ENCODE measurements at places on chromosomes 12 and 14.

GRCh38 chr14:57392830-57393229 lies 2.4 kb downstream of the NAA30 start:
- DNase-seq, result no peak

- DNase-seq, result no peak
These were observed 58.0 kb upstream of the PARP11 start for GRCh38 chr12:3931206-3931605.

DNA sequence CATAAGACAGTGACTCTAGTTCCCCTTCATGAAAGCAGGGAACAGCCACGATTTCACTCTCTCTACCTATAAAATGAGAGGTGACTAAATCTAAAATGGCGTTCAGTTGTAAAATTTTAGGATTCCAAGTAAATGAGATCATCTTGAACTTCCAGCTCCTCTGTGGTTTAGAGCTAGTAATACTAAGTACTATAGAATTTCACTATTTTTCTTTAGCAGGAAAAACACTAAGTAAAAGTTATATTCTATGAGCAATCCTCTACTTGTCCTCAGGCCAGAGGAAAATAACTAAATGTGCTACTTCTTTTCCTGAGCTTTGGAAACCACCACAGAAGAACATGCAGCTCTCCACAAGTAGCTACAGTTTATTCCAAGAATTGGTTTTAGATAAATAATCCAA lies 55.6 kb downstream of the NIN start:
- peak; percentile 93 for DNase-seq

DNA sequence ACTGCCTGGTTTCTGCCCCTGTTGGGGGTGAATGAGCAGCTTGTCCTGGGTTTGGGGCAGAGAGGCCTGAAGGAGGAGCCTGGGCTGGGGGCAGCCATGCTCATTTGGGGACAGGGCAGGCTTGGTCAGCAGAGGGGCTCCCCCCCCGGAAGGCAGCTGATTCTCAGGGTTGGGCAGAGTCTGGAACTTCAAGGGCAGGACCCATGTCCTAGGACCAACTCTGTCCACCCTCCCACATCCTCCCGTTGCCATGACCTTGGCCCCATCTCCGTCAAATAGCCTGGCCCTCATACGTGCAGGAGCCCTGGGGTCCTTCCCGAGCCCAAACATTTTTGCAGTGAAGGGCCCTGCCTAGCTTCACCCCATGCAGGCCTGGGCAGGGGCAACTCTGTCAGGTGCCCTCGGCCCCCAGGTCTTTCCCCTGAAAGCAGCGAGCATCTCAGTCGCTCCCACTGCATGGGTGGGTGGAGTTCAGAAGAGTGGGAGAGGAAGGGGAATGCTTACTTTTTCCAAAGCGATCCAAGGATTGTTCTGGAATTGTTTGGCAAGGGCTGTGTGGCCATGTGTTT lies 32.6 kb downstream of the TNFAIP2 start:
- DNase-seq, result no peak

DNA sequence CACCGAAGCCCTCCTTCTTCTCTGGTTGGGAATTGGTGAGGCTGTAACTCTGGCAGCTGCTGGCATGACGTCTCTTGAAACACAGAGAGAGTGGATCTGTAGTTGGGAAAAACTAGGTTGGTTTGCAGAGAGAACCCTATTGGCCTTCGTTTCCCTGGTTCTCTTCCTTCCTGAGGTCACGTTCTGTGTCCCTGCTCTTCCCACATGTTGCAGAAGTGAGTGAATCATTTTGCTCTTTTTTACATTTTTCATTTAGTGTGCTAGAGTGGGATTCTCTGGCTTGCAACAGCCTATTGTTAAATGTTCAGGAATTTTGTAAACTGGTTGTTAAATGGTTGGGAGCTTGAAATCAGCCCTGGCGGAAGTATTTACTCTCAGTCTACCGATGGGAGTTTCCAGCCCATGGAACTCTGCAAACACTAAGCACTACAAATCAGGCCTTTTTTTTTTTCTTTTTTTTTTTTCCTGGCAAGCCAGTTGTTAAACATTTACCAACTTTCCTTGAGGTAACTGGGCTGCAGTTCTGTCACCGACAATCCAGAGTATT lies 26.8 kb upstream of the CKAP4 start:
- no peak for DNase-seq

DNA sequence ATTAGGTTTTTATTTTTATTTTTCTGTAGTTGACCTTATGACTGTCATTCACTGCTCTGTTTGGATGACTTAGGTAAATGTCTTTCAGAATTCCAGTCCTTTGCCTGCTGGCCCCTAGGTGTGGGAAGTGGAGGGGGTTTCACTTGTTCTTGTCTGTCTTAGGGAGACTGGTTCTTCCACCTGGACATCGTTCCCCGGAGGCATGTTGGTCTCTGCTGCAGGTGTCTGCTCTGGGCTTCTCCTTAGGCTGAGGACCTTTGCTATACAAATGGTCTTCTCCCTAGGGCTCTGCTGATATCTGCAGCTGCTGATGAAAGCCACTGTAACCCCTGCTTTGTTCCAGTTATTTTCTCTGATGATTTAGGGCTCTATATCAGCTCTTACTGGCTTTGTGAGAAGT lies 97.1 kb downstream of the OTOGL start:
- no peak for DNase-seq

DNA sequence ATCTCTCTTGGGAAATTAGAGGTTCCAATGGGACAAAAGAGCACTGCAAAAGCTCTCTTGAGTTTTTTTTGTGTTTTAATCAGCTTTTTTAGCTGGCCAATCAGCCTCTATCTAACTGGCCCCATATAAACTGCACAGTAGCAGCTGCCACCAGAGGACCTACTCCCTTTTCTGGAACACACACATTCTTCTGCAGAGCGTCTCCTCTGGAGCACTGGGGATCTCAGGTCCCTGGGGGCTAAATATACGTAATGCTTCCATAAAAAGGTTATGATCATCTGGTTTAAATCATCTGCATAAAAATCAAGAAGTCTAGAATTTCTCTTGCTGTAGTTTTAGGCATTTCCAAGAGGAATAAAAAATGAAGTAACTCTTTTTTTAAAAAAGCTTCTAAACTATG lies 32.3 kb downstream of the TSPAN8 start:
- no peak for DNase-seq

- DNase-seq, result no peak
These were observed 75.8 kb downstream of the FRMD6 start for GRCh38 chr14:51727526-51727925.

DNA sequence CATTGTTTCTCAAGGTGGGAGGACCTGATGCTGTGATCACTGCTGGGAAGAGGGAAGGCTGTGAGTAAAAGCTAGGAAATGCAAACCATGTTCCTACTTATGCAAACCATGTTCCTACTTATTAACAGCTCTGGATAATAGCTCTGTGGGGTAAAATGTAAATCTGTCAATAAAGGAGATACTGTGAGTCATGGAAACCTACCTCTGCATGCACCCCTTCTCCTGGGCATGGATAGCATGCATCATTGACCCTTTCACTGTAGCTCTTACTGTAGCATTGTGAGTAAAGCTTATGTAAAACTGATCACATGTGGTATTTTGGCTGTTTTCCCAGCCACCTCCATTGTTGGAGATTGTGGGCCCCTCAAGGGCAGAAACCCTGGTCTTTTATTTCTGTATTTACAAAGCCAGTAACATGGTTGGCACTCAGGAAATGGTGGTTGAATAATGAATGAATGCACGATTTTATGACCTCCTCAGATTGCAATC lies 253.7 kb downstream of the GRIN2B start:
- no peak for DNase-seq

DNA sequence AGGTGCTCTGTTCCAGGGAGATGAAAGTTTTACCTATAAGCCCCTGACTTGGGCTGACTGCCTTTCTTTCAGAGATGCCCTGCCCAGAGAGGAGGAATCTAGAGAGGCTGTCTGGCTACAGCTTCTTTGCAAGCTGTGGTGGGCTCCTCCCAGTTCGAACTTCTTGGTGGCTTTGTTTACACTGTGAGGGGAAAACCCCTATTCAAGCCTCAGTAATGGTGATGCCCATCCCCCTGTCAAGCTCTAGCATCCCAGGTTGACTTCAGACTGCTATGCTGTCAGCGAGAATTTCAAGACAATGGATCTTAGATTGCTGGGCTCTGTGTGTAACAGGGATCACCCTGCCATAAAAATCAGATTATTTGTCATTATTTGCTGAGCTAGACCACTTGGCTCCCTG lies 377.6 kb downstream of the FLRT2 start:
- DNase-seq, result no peak

DNA sequence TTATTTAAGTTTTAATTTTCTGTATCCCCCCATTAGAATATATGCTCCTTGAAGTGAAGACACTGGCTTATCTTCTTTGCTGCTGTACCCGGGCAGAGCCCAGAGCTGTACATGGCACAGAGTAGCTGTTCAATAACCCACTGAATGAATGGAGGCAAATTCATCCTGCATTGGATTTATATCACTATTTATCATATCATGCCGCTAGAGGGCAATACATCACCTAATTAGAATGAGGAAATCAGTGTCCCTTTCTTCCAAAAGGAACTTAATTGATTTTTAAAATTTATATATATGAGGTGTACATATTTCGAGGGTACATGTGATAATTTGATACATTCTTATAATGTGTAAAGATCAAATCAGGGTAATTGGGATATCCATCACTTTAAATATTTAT lies 89.2 kb upstream of the TMEM260 start:
- peak; percentile 37 for DNase-seq

GRCh38 chr14:74636424-74637177 lies 24.6 kb upstream of the LTBP2 start:
- peak; percentile 65 for DNase-seq

- no peak for DNase-seq
These were observed 1122.7 kb upstream of the ATXN7L3B start for GRCh38 chr12:73414926-73415325.

DNA sequence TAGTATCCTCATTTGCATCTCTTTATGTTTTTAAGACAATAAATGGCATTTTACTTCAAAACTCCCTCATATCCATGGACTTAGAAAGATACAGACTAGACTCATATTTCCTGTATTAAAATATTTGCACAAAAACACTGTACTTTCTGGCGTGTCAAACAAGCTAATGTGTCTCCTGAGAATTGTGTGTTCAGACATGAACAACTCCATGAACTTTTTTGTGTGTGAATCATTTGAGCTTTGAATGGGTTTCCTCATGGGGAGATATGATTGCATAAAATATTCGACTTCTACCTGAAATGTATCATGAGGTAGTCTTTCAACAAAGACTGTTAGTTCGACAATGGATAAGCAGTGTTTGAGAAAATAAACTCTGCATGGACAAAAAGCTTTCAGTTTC lies 58.8 kb downstream of the TMEM30B start:
- DNase-seq, result no peak

DNA sequence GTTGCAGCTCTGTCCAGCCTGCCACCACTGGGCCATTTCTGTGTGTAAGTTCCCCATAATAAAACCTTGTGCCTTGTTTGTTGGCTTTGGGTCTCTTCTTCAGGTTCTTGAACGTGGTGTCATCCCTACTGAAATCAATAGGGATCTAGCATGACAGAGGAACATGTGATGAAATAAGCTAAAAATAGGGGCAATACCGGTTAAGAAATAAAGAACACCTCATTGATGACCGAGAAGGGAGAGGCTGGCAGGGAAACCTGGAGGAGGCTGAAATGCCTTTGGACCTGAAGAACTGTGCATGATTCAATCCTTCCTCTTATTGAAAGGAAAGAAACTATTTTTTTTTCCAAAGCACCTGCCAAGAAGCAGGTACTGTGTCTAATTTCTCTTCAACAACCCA lies 172.3 kb downstream of the PPM1H start:
- DNase-seq, result no peak

GRCh38 chr12:89228491-89228890 lies 123.8 kb downstream of the DUSP6 start:
- no peak for DNase-seq

DNA sequence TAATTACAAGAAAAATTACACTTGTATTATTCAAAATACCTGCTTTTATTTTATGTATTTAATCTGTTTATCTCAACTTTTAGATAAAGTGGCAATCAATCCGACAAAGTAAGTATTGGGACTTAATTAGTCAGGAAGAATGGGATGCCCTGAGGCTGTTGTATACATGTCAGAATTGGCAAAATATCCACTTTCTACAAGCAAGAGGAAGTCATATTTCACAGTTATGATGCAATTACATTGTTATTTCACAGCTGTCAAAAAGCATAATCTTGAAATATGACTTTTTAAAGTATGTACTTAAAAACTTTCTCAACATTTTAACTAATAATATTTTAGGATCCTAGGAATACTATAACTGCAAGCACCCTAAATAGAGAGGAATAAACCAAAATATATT lies 357.1 kb upstream of the MGAT4C start:
- DNase-seq, result peak; percentile 29

GRCh38 chr12:47410862-47411261 lies 295.0 kb downstream of the RPAP3 start:
- DNase-seq, result no peak

DNA sequence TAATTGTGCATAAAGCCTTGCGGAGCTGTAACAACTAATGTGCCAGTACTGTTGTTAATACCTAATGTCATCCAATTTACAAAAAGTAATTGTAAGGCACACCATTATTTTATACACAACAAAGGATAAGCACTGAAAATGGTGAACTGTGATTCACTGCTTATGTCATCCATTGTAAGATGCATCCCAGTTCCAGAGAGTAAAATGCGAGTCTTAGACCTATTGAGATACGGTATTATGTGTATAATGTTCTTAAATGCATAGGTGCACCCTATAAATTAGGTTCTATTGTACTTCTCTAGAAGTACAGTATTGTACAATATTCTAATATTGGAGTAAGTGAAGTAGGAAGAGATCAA lies 406 bp downstream of the PARP2 start:
- no peak for DNase-seq

GRCh38 chr14:77562681-77563080 lies 53.8 kb downstream of the SPTLC2 start:
- DNase-seq, result peak; percentile 84

DNA sequence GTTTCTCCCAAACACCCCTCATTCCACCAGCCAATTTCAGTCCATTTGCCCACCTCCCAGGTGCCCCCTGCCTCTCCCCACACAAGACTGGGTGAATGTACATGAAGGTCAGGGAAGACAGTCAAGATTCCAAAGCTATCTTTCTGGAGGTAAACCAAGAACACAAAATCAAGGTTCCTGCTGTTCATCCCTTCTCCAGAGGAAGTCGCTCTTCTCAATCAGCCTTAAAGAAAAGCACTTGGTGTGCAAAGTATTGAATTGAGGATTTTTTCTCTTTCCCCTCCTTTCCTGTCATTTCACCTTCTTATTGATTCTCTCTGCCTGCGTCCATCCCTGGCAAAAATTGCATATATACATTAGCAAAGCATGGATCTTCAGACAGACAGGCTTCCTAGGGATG lies 4.5 kb downstream of the GRIN2B start:
- no peak for DNase-seq

GRCh38 chr14:68834816-68835215 lies 41.9 kb upstream of the ZFP36L1 start:
- no peak for DNase-seq

Measured in EL (cell line).